Activated CD8-positive, alpha-beta memory T cell treated with anti-CD3 and anti-CD28 coated beads for 48 hours (primary cell): ENCODE measurements at places on chromosomes 5 and 9.

DNA sequence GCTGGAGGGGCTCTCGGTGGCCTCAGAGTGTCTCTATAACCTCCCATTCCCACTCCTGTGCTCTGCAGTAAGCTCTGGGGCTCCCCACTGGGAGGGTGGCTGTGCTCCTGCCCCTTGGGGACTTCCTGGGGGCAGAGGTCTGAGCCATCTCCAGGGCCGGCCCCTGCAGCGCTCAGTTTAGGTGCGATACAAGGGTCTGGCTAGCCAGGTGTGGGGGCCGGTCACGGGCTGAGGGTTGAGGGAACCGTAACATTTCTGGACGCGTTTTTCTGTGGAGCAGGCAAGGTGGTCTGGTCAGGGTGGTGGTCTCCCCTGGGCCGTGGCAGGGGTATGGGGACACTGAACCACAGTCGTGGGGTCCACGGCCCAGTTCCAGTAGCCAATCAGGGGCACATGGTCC lies 38.0 kb upstream of the SLC6A19 start:
- DNase-seq: no peak

DNA sequence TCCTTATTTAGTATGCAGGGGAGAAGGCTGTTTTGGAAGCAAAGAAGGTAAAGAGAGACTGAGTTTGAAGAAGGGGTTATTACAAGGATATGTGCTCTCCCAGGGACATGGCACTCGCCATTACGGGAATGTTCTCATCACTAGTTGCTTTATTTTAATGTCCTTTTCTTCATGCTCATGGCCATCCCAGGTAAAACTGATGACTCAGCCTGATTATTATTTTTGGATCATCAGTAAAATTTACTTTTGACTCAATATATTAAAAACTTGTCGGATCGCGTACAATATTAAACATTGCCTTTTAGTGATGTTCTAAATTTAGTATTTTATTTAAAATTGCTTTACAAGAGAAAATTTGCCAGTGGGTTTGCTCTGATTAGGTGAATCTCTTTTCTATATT lies 414.7 kb downstream of the TLE4 start:
- no peak for DNase-seq

DNA sequence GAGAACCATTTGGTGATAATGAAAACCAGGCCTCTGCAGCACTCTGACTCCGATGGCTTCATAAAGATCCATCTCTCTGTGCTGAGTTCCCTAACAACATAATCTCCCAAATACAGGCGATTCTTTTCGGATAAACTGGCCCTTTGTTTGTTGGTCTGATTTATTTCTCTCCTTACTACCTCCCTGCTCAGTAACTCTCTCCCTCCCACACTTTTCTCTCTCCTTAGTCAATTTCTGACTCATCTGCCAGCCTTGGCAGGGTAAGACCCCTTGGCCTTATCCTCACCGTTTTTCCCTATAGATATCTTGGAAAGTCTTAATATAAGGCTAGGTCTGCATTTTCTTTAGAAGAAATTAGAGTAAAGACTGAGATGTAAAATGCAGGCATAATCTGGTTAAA lies 128.7 kb downstream of the BRINP1 start:
- DNase-seq: no peak

DNA sequence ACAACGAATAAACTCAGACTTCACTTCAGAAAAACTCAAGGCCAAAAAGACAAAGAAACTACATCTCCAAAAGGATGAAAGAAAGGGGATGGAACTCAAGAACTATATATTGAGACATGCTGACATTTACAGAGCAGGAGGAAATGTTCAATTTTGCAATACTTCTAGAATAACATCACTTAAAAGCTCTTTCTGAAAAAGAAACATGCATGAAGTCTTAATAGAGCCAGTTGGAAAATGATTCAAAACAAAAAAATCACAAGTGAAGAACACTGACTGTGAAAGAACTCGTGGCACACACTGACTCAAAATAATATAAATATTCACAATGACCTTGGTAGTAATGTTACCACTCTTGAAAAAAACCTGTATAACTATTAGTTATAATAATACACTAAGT lies 267.8 kb upstream of the NREP start:
- DNase-seq: no peak

DNA sequence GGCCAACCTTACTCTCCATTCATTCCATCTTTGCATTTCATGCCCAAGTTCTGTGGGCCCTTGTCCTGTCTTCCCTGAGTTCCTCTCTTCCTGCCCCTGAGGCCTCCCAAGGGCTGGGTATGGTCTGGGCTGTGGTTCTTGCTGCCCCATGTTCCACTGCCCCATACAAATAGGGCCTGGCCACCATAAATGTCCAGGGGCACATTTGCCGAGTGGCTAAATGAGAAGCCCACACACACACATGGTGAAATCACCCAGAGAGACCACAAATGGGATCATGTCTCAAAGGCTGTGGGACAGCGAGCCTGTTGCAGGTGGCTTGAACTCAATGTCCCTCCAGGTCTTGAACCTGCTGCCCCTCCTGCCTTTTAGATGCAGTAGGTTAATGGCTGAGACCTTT lies 1.2 kb downstream of the TIFAB start:
- DNase-seq: no peak

GRCh38 chr5:85663708-85664031 lies 954.1 kb upstream of the COX7C start:
- DNase-seq: no peak

GRCh38 chr5:54834121-54834842 lies 151.1 kb downstream of the ESM1 start:
- DNase-seq: no peak

DNA sequence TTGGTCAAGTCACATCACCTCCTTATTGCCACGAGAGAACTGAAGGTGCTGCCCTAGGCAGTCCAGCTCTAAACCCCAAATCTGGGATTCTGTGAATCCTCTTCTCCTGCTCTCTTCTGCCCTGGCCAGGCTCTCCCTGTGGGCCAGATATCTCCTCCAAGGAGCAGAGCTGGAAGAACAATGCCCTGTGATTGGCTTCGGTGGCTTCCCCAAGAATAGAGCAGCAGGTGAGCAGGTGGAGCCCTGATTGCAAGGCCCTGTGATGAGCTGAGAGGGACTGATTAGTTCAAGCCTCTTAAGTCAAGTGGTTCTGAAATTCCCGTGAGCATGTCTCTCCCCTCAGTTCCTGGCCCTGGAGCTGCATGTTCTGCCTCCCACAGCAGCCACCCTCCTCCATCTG lies 175.3 kb upstream of the BRINP1 start:
- DNase-seq: no peak

GRCh38 chr5:157449011-157449723 lies 10.8 kb upstream of the NIPAL4 start:
- no peak for DNase-seq

GRCh38 chr9:69149321-69149807 lies 24.7 kb upstream of the TJP2 start:
- DNase-seq: no peak

DNA sequence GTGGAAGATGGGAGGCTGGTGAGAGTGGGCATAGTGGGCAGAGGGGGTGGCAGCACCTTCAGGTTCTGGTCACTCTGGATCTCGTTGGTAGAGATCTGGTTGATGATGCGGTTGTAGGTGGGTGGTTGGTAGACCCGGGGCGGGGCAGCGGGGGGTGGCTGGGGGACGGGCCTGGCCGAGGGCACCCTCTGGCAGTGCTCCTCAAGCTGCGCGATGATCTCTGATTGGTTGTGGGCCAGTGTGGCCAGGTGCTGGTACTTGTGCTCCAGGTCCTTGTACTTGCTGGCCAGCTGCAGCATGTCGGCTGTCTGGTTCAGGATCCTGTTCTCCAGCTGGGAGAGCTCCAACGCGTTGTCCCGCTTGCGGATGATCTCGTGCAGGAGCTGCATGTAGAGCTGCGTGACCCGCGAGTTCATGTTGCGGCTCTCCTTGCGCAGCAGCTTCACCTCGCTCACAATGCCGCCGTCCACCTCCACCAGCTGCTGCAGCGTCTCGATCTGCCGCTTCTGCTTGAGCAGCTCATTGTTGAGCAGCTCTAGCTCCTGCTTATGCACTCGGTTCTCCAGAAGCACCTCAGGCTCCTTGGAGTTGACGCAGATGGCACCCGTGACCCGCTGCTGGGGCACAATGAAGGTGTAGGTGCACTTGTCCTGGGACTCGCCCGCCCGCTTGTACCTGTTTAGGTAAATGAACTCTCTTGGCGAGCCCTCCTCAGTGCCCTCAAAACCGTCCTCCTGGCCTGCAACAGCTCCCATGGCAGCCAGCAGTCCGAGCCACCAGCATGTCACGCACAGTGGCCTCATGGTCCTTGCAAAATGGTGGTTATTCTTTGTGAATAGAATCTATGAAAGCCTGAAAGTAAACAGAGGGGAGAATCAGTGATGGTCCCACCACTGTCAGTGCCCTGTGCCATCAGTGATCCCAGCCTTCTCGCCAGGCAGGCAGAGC lies 14.2 kb downstream of the ANGPTL2 start:
- no peak for DNase-seq

DNA sequence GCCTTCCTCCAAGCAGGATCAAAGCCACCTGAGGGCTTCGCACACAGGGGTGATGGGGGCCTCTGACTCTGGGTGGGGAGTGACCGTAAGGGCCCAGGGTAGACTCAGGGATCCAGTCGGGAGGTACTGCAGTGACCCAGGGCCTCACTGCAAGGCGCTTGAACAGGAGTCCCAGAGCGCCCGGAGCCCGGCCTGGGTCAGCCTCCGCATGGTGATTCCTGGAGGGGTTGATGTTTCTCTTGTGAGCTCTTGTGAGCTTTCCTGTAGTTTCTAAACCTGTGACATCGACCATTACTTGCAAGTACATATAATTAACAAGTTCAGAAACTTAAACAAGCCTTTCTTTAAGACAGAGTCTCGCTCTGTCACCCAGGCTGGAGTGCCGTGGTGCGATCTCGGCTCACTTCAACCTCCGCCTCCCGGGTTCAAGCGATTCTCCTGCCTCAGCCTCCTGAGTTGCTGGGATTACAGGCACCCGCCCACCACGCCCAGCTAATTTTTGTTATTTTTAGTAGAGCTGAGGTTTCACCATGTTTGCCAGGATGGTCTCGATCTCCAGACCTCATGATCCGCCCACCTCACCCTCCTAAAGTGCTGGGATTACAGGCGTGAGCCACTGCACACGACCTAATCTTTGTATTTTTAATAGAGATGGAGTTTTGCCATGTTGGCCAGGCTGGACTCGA lies 19.8 kb downstream of the PTGES start:
- no peak for DNase-seq

DNA sequence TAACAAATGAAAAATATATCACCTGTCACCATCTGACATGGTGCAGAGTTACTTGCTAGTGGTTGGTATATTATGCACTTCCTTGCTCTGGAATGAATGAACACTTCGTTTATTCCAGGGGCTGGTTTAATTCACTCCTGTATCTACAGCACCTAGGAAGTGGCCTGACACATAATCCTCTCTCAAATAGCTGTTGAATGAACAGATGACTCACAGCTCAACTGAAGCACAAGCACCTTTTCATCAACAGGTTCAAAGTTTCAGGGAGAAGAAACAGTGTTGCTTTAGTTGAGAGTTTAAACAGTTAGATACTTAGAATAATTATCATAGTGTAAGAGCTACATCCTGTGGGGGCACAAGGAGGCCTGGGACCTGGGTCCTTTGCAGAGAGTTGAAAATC lies 135.0 kb upstream of the DAP start:
- no peak for DNase-seq

DNA sequence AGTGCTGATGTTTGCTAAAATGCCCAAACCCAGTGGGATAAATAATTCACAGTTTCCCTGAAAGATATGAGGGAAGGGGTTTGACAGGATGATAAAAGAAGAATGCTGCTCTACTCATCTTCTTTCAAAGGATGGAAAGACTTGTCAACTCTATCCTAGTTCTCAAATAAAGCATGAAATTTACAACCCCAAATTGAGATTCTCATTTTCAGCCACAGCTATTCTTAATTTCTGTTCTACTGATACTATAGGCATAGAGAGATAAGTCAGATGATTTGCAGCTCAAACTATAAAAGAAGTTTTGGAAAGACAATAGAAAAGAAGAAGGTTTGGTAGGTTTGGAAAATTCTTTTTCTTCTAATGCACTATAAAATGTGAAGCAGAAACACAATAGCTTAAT lies 542.6 kb downstream of the CSNK1G3 start:
- DNase-seq: no peak

GRCh38 chr5:106530150-106530549 lies 1140.6 kb downstream of the EFNA5 start:
- DNase-seq: no peak

DNA sequence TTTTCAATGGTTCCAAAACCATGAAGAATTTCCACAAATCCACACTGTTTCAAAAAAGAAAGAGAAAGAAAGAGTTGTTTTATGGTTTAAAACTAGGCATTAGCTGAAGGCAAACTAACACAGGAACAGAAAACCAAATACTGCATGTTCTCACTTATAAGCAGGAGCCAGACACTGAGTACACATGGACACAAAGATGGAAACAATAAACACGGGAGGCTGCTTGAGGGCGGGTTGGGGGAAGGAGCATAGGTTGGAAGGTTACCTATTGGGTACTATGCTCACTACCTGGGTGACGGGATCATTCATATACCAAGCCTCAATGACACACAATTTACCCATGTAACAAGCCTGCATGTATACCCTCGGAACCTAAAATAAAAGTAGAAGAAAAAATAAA lies 45.0 kb downstream of the SEMA6A start:
- DNase-seq: no peak

DNA sequence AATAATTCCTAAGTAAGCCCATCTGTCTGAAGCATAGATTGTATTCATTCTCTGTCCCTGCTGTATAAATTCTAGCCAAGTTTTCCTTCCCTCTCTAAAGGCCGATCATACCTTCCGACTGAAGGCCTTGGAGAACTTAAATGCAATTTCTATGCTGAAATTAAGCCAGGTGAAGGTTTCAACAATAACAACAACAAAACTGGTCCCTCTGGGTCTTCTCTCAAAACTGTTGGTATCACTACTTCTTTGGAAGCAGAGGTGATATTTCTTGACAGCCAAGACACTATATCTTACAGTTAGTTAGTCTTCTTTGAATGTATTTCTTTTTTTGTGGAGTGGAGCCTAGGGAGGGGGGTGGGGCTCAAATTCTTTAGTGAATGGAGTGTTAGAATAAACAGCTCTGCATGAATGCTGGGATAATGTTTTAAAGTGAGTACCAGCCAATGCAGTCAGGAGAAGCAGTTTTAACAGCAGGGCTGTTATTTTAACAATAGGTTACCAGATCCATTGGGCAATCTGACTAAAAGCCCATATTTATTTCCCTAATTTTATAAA lies 508.9 kb downstream of the EBF1 start:
- no peak for DNase-seq

GRCh38 chr5:98929710-98930298 lies 997 bp upstream of the CHD1 start:
- DNase-seq: no peak

DNA sequence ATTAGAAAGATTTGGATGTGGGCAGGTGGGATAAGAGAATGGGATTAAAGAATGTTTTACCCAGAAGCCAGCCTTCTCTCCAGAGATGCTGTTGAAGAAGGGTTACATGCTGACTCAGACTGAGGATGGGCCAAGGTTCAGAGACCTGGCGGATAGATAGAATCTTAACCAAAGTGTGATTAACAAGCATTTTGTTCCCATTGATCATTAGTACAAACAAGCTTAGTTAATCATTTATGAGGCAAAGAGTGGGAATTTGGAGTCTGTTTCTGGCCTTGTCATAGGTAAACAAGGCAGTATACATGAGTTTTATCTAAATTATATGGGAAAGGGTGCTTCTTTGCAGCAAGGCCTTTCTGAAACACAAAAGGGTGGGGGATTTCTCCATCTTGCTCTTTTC lies 20.8 kb upstream of the DTWD2 start:
- DNase-seq: no peak

GRCh38 chr9:125189011-125189360 lies 617 bp downstream of the PPP6C start:
- no peak for DNase-seq
